ENCODE measurements at places on chromosomes 7 and 10.

DNA sequence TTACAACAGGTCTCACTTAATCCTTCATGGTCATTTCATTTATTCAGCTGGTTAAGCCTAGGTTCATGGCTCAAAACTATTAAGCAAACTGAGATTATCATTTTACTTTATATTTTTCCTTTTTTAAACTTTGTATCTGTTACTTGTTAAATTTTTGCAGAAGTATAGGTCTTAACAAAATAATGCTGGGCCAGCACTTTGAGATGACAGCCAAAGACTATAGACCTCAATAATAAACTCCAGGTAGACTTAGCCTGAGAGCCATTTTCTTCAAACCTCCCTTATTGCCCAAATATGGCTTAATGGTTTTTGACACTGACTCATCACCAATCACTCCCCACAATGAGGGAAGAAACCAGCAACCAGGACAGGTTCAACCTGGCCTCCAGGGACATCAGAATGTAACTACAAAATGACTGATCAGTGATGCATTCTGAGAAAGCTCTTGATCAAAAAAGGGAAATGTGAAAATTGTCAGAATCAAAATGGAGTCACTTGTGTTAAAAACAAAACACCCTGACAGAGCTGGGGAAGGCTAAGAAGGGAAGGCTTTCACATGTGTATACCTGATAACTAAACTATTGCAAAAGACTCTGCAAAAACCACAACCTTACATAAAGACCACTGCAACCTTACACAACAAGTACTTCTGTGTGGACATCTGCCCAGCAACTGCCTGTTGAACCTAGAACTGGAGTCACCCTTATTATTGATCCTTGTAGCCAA is 2.1 kb upstream of the CCDC126 start:
- no peak for DNase-seq

- no peak for DNase-seq
Measured at GRCh38 chr7:139773371-139773770, 4.4 kb downstream of the HIPK2 start.

GRCh38 chr10:126169899-126170298 is 218.4 kb downstream of the ADAM12 start:
- DNase-seq: no peak

- no peak for DNase-seq
Measured at GRCh38 chr7:33043501-33044400, 18.8 kb downstream of the NT5C3A start.

- no peak for DNase-seq
Measured at GRCh38 chr7:95245828-95246500, 78.4 kb downstream of the PON1 start.

GRCh38 chr7:134709197-134709596 is 62.5 kb downstream of the BPGM start:
- no peak for DNase-seq

GRCh38 chr7:69778138-69778537 is 179.9 kb downstream of the AUTS2 start:
- no peak for DNase-seq

- DNase-seq: no peak
Measured at GRCh38 chr7:99258501-99258900, 14.1 kb upstream of the MYH16 start.

GRCh38 chr7:36507475-36508440 is 118.1 kb downstream of the ANLN start:
- no peak for DNase-seq

GRCh38 chr7:5425507-5426225 is 2.0 kb upstream of the TNRC18 start:
- DNase-seq: peak; percentile 78

All from prostate gland (tissue), 2 donors.